ENCODE measurements at places on chromosomes 6 and 20. TPM values are rescaled to one million over a fixed set of nuclear protein-coding genes. Genes with fewer than 3 reads are reported as not detected.

GRCh38 chr20:59575216-59575615 lies 29.1 kb upstream of the PHACTR3 start:
- no peak for DNase-seq

DNA sequence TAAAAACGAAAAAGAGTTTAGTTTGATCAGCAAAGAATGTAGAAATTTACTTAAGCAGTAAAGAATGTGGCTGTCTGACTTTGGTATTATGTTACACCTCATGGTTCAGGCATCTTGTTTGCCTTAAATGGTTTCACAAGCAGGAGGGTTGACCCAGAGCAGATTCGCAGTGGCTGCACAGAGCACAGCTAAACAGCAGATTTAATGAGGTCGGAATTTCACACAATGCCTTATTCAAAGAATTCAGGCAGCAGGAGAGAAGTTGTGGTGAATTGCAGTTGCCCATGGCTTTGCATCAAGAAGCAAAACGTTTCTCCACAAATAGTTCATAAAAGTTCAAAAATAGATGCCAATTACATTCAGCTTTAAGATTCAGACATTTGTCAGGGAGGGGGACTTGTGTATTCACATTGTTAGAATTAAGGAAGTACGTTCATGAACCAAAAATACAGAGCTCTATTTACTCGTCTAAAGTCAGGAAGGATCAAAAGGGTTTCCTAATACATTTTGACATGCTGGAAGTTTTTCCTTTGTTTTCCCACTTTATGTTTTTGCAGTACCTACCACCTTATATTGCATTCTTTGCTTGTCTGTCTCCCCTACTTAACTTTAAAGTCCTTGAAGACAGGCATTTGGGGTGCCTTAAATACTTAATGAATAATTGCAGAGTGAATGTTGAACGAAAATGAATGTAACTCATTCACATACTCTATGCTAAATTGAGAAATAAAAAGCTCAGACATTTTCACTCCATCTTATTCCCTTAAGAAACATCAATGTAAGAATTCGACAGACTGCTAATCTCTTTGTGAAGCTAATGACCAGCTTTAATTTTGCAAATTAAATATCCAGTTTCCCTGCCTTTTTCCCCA lies 1163.6 kb upstream of the CITED2 start:
- no peak for DNase-seq

Gene CTAGE9
- not detected for total RNA-seq

DNA sequence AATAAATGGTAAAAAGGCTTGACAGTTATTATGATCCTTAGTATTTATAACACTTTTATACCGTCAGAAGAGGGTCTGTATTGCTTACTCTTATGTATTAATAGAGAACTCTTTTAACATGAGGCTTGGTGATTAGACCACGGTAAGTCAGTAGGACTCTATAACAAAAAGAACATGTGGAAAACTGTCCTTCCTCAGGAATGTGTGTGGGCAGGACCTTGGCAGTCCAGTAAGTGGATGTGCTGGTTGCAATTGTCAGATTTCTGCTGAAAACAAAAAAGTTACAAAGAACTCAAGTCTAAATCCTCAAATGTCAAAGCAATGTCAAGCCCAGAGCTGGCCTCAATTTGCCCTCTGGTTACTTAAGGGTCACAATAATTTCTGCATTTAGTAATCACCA lies 81.1 kb downstream of the PLCG1 start:
- DNase-seq: no peak

DNA sequence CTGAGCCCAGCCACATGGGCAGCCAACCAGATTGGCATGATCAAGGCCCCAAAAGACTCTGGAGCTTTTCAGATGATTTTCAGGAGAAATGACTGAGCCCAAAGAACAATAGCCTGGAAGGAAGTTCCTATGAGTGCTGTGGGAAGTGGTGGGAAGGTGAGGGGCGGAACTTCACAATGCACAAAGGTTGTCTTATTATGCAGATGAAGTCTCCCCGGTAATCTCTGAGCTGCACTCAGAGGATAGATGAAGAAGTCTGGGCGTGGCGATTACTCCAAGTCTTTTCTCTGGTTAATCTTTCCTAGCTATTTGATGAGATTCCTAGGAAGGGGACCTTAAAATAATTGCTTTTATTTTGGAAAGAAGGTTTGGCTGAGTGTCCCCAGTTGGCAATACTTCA lies 36.9 kb downstream of the LBP start:
- no peak for DNase-seq

- no peak for DNase-seq
Observed at GRCh38 chr6:13495818-13496217, 8.4 kb upstream of the GFOD1 start.

GRCh38 chr6:151390851-151391470 lies 398 bp downstream of the ZBTB2 start:
- DNase-seq: peak; percentile 80

Gene TRIM31
- total RNA-seq: not detected

Gene ENPP1
- not detected for total RNA-seq

Gene GABRR1
- total RNA-seq: not detected

Gene HRH3
- not detected for total RNA-seq

DNA sequence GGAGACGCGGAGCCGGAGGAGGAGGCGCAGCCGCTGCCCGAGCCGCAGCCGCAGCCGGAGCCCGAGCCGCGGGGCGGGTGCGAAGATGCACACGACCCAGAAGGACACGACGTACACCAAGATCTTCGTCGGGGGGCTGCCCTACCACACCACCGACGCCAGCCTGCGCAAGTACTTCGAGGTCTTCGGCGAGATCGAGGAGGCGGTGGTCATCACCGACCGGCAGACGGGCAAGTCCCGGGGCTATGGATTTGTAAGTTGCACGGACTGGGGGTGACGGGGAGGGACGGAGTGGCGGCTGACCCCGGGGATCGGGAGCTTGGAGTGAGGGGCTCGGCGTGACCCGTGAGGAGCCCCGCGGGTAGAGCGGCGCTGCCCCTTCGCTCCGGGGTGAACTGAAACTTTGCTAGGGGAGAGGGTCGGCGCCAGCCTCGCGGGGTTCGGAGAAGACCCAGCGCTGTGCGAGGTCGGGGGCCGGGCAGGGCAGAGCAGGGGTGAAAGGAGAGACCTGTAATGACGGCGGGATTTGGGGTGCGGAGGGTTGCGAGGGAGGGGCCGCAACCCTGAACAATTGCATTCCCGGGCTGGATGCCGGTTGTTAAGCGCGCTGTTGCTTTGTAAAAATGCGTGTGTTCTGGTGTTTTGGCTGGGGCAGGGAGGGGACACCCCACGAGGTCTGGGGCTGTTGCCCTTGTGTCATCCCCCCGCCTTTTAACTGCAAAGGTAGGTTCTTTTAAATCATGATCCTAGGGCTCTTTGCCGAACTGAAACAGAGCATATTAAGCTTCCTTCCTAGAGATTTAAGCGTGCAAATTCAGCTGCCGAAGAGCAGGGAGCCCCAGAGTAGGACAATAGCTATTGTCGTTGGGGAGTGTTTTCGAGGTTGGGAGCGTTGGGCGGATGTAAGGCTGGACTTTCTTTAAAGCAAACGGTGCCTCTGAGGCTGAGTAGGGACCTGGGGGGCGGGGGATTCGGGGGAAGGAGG lies 628 bp downstream of the RBM24 start:
- no peak for DNase-seq

GRCh38 chr20:38242848-38243708 lies 17.5 kb downstream of the KIAA1755 start:
- DNase-seq: peak; percentile 49

DNA sequence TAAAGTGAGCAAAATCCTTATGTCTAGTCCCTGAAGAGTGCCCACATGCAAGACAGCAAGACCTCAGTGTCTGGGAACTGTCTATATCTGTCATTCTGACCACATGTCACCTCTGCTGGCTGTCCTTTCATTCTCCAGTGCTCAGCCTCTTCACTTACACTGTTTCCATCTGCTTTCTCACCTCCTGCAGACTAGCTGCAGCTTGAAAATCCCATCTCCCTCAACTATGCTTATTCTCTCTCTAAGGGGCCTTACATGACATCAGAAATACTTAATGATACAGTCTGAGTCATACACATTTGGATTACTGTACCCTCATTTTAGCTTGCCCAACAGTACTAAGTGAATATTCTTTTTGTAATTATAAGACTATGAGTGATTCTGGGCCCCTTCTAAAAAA lies 587.8 kb downstream of the EPM2A start:
- DNase-seq: no peak

DNA sequence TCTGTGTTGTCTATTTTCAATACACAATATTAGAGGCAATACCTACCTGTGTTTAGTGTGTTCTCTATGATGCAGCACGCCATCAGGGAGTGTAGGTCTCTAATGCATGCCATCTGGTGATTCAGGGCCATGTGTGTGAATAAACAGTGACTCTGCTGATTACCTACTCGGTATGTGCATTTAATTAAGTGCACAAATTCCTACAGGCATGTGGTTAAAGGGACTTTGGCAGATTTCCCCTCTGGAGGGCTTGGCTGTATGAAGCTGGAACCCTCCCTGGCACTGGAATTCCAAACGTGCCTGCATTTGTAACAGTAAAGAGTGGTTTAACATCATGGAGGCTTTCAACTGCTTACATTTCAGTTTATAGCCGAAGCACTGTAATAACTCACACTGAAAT lies 401.5 kb upstream of the SASH1 start:
- DNase-seq: no peak

DNA sequence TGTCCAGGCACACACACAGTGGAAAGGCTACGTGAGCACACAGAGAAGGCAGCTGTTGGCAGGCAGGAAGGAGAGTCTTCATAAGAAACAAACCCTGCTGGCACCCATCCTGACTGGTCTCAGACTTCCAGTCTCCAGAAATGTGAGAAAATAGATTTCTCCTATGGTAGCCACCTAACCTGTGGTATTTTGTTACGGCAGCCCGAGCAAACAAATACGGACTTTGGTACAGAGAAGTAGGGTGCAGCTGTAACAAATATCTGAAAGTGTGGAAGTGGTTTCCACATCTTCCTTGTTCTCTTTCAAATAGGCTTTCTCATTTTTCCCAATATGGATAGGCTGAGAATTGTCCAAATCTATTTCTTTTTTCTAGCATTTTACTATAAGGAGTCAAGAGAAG lies 94.6 kb downstream of the ADGB start:
- DNase-seq: no peak

- no peak for DNase-seq
Observed at GRCh38 chr20:57047281-57048026, 219.0 kb downstream of the BMP7 start.

DNA sequence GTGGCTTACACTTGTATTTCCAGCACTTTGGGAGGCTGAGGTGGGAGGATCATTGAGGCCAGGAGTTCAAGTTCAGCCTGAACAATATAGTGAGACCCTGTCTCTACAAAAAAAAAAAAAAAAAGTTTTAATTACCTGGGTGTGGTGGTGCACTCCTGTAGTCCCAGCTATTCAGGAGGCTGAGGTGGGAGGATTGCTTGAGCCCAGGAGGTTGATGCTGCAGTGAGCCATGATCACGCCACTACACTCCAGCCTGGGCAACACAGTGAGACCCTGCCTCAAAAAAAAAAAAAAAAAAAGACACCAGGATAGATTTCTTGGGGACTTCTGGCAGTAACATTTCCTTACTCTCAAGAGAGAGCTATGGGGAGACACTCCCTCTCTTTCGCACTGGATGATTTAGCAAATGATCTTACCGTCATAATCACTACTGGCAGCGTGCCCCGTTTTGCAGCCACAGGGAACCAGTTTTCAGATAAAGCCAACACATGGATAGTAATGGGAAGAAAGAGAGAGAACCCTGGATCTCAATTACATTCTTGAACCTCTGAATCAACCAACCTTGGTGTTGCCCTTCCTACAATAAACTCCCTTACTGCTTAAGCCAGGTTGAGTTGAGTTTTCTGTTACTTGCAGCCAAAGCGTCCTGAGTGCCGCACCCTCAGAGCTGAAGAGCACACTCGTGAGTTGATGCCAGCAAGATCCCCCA lies 18.1 kb upstream of the PTPN1 start:
- DNase-seq: no peak

DNA sequence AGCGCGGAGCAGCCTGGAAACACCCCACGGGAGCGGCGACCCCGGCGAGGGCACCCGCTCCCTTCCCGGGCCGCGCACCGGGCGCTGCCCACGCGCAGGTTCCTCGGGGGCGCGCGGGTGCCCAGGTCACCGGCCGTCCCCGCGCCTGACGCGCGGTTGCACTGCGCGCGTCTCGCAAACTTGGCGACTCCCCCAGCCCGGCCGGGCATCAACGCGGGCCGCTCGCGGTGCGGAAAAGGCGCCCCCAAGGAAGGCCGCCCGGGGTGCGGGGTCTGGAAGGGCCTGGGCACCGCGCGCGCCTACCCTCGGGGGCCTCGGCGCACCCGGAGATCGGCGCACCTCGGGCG lies 555 bp upstream of the ZBTB46 start:
- no peak for DNase-seq

Gene GHRH
- total RNA-seq: not detected

DNA sequence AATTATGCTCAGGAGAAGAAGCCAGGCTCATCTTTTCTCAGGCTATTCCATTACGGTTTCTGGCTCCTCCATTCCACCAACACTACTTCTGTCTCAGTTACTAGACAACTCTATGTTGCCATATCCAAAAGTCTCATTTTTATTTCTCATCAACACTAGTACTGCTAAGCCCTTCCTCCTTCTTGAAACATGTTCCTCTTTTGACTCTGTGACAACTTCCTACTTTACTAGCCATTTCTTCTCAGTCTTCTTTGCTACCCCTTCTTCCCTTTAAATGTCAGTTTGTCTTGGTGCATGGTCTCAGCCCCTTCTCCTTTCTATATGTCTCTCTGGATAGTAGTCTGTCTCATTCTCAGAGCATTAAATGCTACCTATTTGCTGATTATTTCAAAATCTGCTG lies 7.1 kb upstream of the ADGRG6 start:
- no peak for DNase-seq

Gene MYMX
- not detected for total RNA-seq

Gene RSPO4
- total RNA-seq: not detected

DNA sequence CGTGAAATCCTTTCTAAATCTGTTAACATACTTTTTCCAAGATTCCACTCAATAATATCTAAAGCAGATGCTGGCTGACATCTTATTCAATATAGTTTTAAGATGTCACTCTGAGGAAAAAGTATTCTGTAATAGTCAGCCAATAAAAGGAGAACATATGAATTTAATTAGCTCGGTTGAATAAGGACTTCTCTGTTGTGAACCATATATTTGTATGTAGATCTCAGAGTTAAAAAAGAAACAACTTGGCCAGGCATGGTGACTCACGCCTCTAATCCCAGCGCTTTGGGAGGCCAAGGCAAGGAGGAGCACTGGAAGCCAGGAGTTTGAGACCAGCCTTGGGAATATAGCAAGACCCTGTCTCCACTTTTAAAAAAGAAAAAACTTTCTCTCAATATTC lies 7.4 kb upstream of the CD24 start:
- DNase-seq: no peak

Gene GLP1R
- total RNA-seq: 0.12 TPM

Gene TRAPPC3L
- not detected for total RNA-seq

GRCh38 chr6:86730216-86730615 lies 207.1 kb upstream of the HTR1E start:
- DNase-seq: no peak

Gene BPIFA1
- not detected for total RNA-seq

Measured in activated naive CD4-positive, alpha-beta T cell treated with anti-CD3 and anti-CD28 coated beads for 36 hours (primary cell).